ENCODE measurements at places on chromosomes 13 and 19.
A peak's percentile ranks its signal among the peaks of the same experiment; 100 is the strongest.

DNA sequence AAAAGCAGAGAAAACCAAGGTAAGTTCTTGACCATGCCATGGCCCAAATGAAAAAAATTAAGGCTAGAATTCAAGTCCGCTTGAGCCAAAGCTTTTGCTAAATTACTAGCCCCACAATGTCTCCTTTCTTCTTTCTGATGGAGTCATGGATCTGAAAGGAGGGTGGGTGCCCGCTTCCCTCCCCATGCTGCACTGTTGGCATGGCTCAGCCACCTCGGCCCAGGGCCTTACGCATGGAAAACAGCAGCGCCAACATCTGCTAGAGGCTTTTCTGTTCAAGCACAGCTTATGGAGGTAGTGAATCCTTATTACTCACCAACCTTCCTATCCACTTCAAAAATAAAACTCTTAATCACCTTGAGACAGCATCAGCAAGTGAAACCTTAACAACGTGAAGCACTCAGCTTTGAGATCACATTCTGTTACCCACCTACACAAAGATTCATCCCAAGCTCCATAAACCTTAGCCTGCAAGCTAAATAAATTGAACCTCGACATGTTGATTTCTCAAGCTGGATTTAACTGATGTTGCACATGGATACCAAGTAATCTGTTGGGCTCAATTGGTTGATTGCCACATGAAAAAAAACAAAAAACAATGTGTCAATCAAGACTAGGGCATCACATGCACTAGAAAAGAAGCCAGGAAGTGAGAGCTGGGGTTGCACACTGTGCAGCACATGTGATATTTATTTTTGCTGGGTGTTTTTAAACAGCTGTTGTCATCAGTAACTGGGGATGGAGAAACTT, 43.4 kb downstream of the TPT1 start:
- peak; percentile 75 for DNase-seq

- DNase-seq = no peak
Observed at GRCh38 chr19:18020212-18021085, 12.5 kb downstream of the ARRDC2 start.

- DNase-seq = no peak
Observed at GRCh38 chr13:91381371-91381770, 17.1 kb upstream of the GPC5 start.

- no peak for DNase-seq
Observed at GRCh38 chr13:29621051-29621800, 25.7 kb upstream of the SLC7A1 start.

DNA sequence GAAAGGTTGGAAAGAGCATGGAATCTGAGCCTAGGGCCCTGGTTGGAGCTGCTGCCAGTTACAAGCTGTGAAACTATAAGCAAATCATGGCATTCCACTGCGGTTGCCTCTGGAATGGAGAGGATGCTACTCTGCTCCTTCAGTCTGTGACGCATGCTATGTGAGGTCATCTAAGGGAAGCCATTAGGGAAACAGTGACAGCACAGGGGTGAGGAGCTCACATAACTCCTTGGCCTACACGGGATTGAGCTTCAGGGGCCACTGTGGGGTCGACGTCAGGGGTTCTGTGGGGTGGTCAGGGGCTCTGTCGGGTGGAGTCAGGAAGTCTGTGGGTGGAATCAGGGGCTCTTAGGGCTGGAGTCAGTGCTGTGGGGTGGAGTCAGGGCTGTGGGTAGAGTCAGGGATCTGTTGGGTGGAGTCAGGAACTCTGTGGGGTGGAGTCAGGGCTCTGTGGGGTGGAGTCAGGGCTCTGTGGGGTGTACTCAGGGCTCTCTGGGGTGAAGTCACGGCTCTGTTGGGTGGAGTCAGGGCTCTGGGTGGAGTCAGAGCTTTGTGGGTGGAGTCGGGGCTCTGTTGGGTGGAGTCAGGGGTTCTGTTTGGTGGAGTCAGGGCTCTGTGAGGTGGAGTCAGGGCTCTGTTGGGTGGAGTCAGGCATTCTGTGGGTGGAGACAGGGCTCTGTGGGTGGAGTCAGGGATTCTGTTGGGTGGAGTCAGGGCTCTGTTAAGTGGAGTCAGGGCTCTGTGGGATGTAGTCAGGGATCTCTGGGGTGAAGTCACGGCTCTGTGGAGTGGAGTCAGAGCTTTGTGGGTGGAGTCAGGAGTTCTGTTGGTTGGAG, 35.8 kb upstream of the MEDAG start:
- DNase-seq = peak; percentile 84

- no peak for DNase-seq
Observed at GRCh38 chr13:99507054-99507453, 5.8 kb downstream of the TM9SF2 start.

- DNase-seq = no peak
Observed at GRCh38 chr19:38122402-38123093, 101.5 kb downstream of the DPF1 start.

DNA sequence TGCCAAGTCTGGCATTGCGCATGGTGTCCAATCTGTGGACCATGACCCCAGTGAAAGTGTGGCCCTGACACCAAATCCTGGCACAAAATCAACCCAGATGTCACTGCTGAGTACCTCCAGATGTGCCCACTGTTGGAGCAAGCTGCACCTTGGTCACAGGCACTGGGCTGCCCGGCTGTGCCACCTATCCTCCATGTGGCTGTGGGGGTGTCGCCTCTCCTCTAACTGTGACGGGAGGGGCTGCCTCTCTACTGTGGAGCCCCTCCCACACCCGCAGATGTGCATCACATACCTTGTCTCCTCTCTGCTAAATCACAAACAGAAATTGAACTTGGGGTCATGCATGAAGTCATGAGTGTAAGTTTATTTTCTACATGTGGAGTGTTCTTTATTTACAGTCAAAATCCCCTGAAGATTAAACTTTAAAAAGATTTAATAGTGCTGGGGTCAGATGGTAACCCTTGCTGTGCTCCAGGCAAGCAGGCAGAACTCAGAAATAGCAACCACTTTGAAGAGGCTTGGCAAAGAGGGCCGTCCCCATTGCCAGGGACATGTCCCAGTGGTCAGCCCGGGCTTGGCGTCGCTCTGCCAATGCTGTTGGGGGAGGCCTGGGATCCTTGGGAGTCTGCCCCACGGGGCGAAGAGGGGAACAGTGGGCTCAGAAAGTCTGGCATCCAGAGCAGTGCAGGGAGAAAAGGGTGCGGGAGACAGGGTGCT, 46.4 kb upstream of the ZNF536 start:
- no peak for DNase-seq

- DNase-seq = no peak
Observed at GRCh38 chr13:48778610-48779009, 124.9 kb downstream of the CYSLTR2 start.

DNA sequence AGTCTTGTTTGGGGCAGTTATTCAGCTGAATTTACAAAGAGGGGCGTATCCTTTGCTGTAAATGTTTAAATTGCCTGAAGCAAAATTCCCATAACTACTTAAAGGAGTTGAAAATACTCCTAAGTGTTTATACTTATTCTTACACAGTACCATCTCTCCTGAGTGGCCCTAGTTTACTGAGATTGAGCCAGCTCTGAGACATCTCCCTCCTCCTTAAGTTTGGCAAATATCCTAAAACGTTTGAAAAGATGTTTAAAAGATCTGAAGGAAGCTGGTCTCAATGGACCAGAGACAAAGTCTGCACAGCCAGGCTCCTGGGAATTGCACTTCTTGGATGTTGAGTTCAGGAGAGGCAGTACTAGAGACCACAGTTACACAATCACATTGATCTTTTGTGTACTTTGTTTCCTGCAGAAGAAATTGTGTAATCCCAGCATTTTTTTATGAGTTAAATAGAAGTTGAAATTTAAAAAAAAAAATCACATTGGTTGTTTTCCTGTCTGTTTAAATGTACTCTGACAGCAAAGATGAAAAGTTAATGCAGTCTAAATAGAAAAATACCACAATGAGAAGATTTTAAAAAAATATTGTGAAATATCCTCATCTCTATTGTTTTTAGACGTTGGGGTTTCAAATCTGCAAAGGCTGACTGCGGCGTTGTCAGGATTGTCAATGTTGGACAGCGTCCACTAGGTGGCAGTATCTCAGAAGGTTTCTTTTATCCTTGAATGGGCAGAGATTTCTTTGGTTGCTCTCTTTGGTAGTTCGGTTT, 20.7 kb downstream of the TNFSF11 start:
- DNase-seq = peak; percentile 85

DNA sequence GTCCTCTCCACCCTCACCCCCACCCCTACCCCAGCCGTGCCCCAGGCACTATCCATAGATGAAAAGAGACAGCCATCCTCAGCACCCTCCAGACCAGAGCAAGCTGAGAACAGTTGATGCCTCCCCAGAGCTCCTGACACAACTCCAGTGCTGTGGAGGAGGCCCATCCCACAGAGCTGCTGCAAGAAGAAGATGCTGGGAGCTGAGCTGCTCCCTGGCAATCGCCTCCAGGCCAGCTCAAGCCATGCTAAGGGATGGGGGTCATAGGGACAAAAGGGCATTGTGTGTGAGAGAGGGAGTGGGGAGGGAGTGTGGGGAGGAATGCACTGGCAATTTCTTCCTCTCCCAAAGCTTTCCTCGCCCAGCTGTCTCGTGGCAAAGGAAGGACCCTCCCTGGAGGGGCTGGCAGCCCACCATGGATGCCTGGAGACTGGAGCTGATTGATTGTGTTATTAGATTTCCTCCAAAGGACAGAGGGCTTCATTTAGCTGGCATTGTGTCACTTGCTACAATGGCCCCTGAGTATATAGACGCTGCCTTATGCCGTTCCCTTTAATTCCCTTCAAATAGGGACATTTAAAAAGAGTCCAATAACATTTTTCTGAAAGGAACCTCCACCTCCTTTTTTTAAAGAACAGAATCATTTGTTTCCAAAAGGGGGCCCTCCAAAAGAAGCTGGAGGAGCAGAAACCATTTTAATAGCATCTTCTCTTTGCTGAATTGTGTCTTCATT, 476.4 kb downstream of the FOXO1 start:
- DNase-seq = no peak

DNA sequence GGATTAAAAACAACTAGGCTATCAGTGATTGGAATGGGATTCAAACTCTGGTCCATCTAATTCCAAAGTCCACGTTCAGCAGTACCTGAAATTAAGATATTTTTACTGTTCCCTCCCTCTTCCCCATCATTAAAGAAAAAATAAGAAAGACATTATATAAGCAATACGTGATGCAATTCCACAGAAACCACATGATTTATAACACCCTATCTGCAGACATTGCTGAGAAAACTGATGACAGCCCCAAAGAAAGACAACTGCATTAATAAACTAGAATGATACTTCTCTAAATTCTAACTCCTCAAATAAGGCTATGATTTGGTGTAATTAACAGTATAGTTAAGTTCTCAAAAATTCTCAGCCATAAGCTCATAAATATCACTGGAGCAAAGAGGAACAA, 19.1 kb downstream of the LNX2 start:
- no peak for DNase-seq

DNA sequence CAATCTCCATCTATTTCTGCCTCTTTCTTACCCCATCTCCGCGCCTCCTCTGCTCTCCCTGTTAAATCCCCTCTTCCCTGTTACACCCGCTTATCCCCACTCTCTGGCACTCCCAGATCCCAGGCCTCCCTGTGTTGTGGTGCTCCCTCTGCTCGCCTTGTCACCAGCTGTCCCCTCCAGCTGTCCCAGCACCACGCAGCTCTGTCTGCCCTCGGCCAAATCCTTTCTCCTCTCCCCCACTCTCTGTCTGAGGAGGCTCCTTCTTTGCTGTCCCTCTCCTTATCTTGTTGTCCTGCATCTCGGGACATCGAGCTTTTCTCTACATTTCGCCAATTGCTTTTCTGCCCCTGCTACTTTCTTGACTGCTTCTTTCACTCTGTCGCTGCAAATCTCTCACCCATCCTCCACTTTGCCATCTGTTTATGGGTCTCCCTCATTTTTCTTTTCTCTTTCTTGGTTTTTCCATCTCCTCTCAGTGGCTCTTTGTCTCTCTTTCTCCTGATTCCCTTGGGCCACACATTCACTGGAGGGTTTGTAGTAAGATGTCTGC, 941 bp downstream of the ZNF160 start:
- no peak for DNase-seq

GRCh38 chr19:2618611-2619010, 83.9 kb downstream of the GNG7 start:
- peak; percentile 82 for DNase-seq

DNA sequence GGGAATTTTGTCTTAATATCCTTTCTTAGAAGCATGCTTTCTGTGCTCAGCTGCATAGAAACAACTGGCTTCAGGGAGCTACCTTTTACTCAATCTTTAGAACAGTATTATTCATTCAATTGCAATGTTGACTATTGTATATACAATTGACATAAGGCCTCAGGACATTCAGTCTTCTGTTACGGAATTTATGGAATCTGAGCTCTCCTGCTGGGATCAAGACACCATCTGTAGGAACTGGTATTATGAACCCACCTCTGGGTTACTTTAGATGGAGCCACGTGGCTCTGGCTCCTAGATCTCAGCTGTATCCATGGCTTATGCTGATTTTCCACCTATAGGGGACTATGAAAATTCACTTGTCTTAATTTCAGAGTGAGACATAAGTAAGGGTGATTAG, 716.2 kb upstream of the GPC6 start:
- DNase-seq = no peak

DNA sequence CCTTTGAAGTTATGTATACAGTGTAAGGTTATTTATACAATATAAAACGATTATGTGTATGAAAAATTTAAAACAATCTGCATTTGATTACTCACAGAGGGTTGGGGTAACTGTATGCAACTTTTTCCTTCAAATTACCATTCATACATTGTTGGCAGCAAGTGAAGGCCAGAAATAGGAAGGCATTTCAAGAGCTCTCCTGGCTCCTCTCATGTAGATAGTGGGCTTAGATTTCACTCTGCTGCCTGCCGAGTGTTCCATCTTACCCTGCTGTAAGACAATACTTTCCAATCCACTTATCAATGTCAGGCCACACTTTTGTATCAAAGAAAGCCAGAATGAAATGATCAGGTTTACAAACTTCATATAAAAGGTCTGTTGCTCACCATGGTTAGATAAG, 245.2 kb downstream of the DNAJC15 start:
- DNase-seq = no peak

DNA sequence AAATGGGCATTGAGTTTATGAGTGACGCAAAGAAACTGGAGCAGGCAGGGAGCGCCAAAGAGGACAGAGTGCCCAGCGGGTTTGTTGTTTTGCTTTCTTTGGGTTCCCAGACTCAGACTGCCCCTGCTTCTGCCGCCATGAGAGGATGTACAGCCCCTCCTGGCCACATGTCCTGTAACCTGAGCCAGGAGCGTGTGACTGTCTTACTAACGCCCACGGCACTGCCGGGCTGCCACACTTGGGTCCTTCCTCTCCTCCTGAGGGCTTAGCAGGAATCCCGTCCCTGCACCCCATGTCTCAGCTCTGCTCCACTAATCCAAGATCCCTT, 80.5 kb downstream of the GPR12 start:
- no peak for DNase-seq

DNA sequence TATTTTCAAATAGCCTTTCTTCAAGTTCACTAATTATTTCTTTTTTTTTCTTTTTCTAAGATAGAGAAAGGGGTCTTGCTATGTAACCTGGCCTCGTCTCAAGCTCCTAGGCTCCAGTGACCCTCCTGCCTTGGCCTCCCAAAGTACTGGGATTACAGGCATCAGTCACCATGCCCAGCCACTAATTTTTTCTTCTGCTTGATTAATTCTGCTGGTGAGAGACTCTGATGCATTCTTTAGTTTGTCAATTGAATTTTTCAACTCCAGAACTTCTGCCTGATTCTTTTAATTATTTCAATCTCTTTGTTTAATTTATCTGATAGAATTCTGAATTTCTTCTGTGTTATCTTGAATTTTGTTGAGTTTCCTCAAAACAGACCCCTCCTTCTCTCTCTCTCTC, 11.4 kb downstream of the BLOC1S3 start:
- DNase-seq = no peak

GRCh38 chr13:104823071-104823470, 1712.4 kb downstream of the EFNB2 start:
- no peak for DNase-seq
